Stimulated activated CD8-positive, alpha-beta memory T cell treated with anti-CD3 and anti-CD28 coated beads, Interleukin-15, amount 100 ng/mL, for 4 hours (primary cell): ENCODE measurements at places on chromosomes 16 and 17.

DNA sequence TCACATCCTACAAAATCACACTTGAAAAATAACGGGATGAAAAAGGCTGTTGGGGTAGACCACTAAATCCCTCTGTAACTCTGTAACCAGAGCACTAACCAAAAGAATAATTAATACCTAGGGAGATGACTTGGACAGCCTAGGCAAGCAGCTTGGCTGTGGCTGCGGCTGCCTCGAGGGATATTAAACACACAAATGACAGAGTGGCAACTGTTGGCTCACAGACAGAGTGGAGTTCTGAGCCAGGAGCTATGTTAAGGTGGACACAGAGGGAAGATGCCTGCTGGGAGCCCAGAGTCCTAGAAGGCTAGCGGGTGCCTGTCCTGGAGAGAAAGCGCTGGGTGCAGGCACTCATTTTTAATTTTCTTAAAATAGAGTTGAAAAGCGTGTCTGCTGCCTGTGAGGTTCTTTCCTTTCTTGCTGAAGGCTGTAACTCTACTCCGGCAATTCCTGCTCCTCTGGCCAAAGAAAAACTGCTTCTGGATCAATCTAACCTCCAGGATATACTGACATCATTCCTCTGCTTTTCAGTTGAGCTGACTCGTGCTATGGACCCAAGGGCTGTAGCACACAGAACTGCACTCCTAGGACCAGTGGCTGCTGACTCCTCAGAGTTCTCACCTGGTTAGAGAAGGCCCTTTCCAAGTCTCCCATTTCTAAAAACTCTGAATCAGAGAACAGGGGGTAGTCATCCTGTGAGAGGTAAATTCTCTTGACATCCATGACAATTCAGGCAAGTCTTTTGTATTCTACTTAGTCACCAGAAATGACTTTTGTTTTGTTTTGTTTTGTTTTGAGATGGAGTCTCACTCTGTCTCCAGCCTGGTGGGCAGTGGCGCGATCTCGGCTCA, 147.9 kb downstream of the STX8 start:
- DNase-seq, result no peak

GRCh38 chr16:65414284-65414984, 292.6 kb upstream of the CDH11 start:
- no peak for DNase-seq

GRCh38 chr17:53061446-53061845, 761.3 kb upstream of the KIF2B start:
- DNase-seq, result no peak

DNA sequence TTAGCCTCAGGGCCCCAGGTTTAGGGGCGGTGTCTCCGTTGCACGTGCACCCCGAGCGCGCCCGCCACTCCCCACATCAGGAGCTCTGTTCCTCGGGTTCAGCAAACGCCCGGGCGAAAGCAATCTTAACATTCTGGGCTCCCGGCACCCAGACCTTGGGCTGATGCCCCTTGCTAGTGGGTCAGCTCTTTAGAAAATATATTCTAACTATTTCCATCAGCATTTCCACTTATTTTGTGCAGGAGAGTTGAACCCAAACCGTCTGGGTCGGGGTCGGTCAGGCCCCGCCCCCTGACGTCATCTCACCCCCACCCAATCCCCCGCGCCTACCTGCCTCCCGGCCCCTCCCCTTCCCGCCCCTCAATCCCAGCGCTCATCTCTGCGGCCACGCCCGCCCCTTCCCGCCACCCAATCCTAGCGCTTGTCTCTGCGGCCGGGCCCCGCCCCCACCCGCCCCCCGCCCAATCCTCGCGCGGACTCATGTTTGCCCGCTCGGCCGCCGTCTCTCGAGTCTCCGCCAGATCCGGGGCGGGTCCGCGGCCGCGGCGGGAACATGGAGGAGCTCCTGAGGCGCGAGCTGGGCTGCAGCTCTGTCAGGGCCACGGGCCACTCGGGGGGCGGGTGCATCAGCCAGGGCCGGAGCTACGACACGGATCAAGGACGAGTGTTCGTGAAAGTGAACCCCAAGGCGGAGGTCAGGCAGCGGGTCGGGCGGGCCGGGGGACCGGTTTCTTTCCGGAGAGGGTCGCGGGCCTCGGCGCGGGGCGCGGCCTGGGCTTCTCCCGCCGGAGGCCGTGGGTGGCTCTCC, at the start of gene FN3KRP:
TSS of gene FN3KRP (plus strand) at position 504 of the 808 bp plus-strand sequence. CDS start at position 554, 50 bp downstream.
- DNase-seq, result peak; percentile 69

DNA sequence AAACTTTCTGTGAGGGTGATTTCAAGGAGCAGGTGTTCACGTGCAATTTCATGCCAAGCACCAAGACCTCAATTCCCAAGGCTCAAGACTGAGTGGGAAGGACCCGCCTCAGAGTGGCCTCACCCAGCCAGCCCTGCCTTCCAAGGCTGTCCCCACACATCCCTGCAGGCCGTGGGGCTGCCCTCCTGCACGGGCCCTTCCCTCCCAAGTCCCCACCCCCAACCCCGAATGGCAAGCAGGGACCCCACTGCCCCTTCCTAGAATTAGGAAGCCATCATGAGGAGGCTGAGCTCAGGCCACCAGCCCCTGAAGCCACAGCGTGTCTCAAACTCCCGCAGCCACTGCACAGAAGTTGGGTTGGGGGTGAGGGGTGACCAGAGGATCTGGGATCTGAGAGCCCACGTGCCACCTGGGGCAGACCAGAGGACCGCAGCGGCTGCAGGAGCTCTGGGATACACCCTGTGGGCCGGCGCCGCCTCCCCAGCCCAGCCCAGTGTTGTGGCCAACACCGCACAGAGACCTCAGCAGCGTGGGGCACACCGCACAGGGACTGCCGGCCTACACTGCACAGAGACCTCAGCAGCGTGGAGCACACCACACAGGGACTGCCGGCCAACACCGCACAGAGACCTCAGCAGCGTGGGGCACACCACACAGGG, 20.7 kb downstream of the GNPTG start:
- DNase-seq, result no peak

DNA sequence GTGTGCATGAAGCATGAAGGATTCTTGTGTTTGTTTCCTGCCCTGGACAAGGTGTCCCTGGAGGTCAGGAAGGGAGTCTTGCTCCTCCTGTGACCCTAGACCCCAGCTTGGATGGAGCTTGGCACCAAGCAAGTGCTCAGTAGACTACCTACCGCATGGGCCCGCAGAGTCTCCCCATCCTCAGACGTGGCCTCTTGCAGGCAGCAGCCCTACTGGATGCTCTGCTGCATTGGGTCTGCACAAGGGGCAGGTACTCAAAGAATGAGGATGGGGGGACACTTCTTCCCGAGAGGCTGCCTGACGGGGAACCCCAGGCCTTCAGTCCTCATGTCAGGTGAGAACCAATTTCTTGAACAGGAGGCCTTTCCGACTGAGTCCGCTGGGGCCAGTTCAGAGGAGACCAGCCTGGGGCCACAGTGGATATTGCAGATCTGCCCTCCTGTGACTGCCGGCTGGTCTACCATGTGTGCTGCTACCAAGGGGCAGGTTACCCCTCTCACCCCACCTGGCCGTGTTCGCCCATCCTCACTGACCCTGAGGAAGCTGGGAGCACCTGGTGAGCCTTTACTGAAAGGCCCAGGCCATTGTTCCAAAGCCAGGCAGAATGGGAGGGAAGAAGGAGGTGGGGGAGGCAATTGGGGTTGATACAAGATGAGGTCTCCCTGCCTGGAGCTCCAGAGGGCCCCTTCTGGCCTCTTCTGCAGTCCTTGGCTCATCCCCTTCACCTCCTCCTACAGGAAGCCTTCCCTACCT, 206.3 kb downstream of the RAB11FIP4 start:
- no peak for DNase-seq

- DNase-seq, result no peak
Observed at GRCh38 chr16:75392906-75393305, 40.4 kb downstream of the CFDP1 start.

DNA sequence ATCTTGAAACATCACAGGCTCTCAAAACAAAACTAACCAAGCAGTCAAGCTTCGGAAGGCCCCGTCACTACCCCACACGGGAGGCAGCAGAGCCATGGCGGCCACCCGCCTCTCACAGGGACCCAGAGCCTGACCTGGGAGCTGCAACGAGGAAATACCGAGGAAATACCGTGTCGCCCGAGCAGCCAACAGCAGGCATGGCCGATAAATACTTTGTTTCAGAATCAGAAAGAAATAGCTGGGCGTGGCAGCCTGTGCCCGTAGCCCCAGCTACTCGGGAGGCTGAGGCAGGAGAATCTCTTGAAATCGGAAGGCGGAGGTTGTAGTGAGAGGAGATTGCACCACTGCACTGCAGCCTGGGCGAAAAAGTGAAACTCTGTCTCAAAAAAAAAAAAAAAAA, 6.9 kb downstream of the LMF1 start:
- no peak for DNase-seq

DNA sequence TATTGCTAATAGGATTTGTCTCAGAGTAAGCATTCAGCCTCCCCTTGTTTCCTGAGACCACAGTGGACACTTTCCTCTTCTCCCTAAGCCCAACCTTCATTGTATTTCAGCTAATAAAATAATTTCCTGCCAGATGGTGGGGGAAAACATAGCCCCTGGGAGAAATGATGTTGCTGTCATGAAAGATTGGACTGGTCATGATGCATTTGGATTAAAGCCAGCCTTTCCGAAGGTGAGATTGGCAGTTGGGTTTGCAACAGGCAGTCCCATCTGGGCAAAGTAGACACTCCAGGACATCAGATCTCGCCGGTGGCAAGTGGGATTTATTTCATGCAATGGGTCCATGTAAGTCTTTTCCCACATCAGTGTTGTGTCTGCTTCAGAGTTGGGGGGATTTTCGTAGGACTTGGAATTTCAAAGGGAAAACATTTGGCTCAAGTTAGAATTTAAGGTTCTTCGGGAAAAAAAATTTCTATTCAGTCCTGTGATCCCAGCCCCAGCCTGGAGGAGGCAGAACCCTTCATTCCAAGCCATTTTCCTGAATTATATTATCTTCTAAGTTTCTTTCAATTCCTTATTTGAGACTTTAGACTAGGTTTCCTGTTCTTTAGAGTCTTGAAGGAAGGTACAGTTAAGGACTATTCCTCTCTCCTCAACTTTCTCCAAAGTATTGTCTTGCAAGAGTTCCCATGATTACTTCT, 391.7 kb downstream of the XYLT1 start:
- no peak for DNase-seq

DNA sequence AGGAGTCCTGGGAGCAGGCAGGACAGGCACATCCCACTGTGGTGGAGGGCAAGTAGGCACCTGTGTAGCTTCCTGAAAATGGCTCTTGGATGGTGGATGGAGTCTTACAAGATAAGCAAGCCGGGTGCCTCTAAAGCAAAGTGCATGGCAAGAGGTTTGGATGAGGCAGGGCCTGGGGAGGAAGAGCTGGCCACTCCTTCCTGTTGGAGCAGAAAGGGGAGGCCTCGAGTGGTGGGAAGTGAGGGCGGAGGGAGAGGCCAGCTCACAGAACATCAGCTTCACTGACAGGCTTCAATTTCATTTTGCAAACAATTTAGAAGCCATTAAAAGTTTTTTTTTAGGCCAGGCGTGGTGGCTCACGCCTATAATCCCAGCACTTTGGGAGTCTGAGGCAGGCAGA, 31.0 kb downstream of the CD300A start:
- DNase-seq, result no peak

- DNase-seq, result no peak
Observed at GRCh38 chr17:67270416-67270815, 25.4 kb upstream of the HELZ start.

DNA sequence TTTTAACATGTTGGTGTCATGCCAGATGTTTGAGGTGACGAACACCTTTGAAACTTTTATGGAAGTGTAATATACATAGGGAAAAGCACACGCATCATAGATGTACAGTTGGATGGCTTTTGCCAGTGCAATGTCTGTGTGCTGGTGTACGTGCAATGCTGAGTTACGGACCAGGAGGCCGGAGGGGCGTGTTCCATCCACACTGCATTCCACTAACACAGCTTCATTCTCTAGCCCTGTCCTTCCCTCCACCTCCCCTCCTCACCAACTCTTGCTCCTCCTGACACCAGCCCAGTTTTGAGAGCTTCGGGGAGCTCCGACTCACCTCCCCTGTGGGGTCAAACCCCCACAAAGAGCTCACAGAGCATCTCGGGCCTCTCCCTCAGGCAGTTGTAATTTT, 358.8 kb downstream of the C16orf95 start:
- DNase-seq, result no peak

DNA sequence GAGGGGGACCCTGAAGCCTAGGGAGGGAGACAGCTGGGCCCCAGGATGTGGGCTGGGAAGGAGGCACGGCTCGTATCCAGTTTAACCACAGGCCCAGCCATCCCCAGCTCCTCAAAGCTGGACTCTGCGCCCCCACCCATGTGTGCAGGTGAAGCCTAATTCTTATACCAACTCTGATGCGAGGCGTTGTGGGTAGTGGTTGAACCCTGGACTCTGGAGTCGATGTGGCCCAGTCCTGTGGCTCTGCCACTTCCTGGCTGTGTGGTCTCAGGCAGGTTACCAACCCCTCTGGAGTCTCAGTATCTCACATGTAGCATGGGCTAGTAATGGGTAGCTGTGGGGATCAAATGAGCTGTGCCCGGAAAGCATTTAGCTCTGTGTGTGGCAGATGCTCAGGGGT, 60.4 kb upstream of the TOB1 start:
- no peak for DNase-seq

DNA sequence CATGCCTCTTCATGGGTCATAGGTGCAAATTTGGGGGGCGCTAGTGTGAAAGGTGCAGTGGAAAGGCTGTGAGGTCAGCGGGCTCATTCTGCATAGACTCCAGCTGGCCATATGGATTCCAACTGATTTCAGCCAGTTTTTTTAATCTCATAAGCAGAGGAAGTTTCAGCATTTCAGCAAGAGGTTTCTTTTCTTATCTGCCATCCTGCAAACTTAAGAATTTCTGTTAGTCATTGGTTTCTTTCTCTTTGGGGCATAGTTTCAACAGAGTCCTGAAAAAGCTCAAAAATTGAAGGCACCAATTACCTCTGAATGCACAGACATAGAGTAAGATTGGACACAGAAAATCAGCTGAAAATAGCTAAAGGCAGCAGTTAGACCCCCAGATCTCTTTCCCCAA, 16.2 kb upstream of the ALOX15 start:
- no peak for DNase-seq

DNA sequence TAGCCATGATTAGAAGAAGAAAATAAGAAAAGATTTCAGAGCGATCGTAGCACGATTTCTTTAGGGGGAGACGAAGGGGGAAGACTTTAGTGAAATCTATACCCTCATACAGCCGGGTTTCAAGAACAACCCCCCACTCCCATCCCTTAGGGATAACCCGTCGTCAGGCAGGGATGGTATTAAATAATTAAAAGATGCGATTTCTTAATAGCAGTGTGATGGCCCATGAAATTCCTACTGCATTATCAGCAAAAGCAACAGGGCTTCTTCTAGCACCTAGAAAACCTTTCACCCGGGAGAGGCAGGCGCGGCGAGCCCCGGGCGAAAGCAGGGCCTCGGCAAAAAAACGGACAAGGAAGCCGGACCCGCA, 1.4 kb downstream of the CDH11 start:
- no peak for DNase-seq

DNA sequence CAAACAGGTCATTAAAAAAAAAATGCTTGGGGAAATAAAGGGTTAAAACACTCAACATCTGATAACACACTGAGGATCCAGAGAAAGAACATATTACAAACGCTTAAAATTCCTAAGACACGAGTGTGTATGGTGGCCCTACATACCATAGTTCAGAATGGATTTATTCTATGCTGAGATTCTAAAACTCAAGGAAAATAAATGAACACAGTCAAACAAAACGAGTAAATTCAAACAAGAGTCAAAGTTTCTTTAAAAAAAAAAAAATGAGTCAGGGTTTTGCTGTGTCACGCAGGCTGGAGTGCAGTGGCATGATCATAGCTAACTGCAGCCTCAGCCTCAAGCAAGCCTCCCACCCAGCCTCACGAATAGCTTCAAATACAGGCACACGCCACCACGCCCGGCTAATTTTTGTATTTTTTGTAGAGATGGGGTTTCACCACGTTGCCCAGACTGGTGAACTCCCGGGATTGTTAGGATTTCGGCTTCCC, 17.4 kb downstream of the CRK start:
- no peak for DNase-seq
